ENCODE measurements at places on chromosomes 3 and 15. TPM values are rescaled to one million over a fixed set of nuclear protein-coding genes. Genes with fewer than 3 reads are reported as not detected.

DNA sequence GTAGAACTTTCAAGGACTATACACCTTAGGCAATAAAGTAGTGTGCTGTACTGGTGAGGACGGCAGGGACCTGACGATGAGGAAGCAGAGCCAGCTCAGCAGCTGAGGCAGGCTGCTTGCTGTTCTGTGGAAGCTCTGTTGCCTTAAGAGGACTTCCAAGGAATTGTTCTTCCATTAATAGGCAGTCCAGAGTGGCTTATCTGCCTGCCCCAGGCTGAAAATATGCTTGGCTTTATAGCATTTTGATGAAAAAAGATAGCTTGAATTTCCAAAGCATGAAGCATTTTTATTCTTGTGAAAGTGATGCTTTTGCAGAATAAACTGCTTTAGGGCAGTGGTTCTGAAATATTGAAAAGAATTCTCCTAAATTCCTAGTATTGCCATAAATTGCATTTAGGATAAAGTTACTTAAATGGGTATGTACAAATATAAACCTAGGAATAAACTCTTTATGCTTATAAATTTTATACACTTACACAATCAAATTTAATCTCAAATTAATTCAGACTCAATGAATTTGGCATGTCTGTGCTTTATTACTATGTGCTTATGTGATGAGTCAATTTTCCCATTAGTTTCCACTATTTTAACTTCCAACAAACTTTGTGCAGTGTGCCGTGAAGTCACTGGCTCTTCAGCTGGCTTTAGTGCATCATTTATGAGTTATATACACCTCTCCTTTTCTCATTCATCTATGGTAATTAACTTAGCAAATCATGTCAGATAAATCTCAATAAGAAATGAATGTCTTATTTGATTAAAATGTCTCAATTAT lies 231.0 kb upstream of the RASGRP1 start:
- DNase-seq = peak; percentile 68

DNA sequence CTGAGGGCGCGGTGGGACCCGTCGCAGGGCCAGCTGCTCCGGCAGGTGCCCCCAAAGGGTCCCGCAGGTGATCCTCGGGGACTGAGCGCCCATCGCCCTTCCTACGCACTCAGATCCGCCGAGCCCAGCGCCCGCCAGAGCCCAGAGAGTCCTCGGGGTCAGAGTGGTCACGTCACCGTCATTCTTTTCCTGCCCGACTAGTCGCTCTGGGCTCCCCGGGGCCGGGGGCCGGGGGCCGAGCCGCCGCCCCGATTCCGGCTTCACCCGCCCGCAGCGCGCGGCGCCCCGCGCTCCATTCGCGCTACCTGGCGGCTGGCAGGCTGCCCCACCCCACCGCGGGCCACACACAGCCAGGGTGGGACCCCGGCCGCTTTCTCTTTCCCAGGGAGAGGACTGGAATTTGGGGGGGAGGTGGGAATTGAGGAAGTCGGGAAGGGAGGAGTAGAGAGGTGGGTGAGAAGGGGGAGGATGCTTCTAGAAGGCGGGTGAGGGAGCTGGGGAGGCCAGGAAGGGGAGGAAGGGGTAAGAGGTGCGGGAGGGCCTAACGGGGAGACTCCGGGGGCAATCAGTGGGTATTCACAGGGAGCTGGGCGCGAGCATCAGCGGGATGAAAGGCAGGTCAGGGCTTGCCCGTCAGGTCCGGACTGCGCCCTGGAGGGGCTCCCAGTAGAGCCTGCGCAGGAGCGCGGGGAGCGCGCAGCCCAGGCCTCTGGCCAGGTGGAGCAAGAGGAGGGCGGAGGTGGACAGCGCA lies 36.1 kb upstream of the EPHB3 start:
- DNase-seq = no peak

TRAIP gene
- 6.6 TPM for total RNA-seq

DNA sequence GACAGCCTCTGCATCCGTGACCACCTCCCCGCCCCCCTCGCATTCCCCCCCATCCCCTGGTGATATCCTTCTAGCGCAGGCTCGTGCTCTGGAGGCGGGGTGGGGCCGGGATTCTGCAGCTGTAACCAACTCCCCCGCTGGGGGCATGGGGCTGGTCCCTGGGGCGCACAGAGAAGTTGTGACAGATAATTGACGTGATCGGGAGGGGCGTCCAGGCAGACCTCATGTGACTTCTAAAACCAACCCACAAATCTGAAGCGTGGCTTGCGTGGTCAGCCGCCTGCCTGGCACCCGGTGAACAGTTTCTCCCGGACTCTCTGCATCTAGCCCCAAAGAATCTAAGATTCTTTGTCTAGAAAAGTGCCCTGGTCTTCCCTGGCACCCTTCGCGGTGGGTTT lies 100.6 kb upstream of the IGF1R start:
- no peak for DNase-seq

HOMER2 gene
- 2.9 TPM for total RNA-seq

GRCh38 chr3:38598791-38599190 lies 50.7 kb downstream of the SCN5A start:
- DNase-seq = no peak

DNA sequence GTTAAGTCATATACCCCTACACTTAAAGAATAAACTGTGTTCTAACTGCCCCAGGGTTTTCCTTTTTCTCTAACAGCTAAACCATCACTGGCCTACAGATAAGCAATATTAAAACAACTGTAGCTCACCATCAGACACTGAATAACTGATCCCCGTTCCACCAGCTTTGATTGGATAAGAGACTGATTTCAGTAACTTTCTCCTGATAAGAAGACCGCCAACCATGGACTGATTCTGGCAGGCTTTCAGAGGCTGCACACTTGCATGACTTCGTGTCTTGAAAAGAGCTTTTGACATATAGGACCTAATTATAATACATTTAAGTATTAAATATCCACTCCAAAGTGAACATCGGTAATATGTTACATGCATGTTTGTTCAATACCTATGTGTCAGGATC lies 15.3 kb upstream of the CEP97 start:
- DNase-seq = no peak

GRCh38 chr3:8963137-8963853 lies at the start of gene RAD18:
Gene RAD18 (minus strand): TSS chr3:8963472. CDS start chr3:8963385, 87 bp downstream.
- DNase-seq = peak; percentile 82

- no peak for DNase-seq
Measured at GRCh38 chr3:39262846-39263245, 17.0 kb downstream of the CX3CR1 start.

- DNase-seq = no peak
Measured at GRCh38 chr3:19688767-19689166, 245.2 kb downstream of the EFHB start.

GRCh38 chr3:181739628-181740027 lies 27.9 kb downstream of the SOX2 start:
- no peak for DNase-seq

GABRB3 gene
- total RNA-seq = 5.2 TPM

DNA sequence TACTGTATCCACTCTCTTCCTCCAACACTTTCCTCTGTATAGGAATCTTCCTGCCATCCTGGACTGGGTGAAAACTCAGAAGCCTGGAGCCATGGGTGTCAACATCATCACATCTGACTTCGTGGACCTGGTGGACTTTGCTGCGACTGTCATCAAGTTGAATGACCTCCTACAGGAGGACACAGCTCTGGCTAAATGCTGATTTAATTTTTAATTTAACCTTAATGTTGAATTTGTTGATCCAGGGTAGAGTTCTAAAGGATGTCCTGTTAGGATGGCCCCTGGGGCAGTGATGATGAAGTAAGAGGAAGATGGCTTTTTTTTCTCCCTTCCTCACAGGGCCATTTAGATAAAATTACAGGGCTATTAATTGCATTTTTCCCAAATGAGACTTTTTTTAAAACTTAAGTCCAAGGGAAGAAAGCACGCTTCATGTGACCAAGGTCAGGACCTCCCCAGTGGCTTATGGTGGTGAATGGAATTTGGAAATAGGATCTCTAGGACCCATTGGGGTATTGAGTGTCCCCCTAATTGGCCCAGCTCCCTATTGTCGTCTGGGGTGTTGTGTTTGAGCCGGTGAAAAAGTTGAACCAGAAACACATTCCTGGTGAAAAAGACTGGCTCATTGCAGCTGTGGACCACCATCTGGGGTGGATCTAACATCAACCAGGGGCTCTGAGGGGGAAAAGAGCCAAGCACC lies 125.7 kb upstream of the ZBED2 start:
- no peak for DNase-seq

DNA sequence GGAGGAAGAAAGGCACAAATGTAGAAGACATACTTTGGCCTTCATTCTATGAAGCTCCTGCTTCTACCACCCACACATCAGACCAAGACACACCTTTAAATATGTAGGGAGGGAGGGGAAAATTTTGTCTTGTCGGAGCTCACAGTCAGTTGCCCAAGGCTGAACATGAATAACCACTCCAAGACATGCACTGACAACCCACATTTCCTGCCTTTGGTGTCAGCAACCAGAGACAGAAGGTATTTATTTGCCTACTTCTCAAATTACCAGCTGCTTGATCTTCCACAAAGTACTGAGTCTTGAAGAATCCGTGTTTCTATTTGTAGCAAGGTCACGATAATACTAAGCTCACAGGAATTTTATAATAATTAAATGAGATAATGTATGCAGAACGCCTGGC lies 169.7 kb downstream of the KCNMB2 start:
- DNase-seq = no peak

CYP8B1 gene
- not detected for total RNA-seq

- DNase-seq = peak; percentile 35
Measured at GRCh38 chr15:35437157-35437556, 108.8 kb downstream of the DPH6 start.

PIAS1 gene
- 26.6 TPM for total RNA-seq

DNA sequence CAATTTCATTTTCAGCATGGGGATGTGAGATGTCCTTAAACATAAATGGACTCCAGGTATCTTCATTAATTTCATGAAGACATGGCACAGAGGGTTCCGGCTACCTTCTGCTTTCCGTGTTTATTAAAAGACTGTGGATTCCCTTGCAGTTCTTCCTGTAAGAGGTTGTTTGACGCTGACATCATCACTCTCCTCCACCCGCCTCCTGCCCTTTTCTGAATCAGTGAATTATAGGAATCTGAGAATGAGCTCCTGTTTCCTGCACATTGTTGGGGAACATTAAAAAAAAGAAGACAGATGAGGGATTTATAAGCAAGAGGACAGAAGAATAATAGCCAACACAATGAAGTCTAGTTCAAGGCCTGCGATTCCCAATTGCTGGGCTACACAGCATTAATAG lies 191.3 kb downstream of the LPP start:
- no peak for DNase-seq

TMEM40 gene
- not detected for total RNA-seq

DNA sequence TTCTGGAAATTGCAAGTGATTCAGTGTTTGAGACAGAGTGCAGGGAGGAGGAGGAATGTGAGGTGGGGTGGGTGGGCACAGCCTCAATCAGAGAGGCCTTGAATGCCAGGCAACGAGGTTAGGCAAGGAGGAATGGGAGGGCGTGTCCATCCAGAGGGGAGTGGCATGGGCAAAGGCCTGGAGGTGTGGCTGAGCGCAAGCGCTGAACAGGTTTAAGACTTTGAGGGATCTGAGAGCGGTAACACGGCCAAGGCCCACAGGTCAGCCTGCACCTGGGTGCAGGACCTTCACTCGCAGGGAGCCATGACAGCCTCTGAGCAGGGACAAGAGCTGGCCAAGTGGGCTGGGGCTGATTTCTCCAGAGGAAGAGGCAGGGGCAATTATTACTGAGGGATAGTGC lies 125.9 kb downstream of the TPRA1 start:
- DNase-seq = no peak

GRCh38 chr15:65942436-65942835 lies 73.1 kb downstream of the RAB11A start:
- no peak for DNase-seq

DNA sequence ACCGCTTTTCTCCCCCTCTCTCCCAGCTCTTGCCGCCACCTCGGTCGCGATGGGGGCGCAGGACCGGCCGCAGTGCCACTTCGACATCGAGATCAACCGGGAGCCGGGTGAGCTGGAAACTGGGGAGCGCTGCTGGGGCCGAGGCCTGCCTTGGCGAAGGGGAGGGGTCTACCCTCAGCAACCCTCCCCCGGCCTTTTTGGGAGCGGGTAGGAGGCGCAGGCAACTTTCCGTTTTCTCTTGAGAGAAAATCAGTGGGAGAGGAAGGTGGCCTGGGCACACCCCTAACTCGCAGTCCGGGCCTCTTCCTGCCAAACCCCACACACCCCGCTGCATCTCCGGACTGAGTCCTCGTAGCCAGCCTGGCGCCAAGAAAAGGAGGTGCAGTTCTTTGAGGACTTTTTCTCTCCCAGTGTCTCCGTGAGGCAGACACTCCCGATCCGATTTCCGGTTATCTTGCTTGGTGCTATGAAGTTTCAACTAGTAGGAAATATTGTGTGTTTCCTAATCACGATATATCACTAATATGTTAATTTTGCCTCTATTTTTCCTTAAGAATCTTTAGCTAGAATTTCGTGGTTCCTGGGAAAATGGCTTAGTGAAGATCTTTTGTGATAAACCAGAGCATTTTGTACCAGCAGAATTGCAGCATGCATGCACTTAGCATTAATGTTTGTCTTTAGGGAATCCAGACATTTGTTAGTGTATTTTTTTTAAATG lies 631 bp downstream of the NKTR start:
- DNase-seq = peak; percentile 77

DNA sequence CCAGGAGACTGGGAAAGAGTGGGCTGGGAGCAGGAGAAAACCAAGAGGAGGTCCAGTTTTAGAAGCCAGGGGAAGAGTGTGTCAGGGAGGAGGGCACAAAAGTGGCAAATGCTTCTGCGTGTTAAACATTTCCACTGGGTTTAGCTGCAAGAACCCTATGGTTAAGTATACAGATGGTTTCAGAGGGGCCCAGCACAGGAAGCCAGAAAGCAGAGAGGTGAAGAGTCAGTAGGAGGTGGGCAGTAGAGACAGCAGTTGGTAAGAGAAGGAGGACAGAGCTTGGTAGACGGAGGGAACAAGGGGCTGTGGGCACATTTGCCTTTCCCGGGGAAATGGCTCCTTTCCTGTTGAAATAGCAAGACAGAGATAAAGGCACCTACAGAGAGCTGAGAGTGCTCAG lies 133.8 kb downstream of the EPHB1 start:
- DNase-seq = no peak

DNA sequence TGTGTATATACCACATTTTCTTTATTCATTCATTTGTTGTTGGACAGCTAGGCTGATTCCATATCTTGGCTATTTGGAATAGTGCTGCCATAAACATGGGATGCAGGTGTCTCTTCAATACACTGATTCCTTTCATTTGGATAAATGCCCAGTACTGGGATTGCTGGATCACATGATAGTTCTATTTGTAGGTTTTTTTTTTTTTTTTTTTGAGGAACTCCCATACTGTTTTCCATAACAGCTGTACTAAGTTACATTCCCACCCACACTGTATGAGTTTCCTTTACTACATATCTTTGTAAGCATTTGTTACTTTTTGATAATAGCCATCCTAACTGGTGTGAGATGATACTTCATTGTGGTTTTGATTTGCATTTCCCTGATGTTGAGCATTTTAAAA lies 437.7 kb downstream of the DIPK2A start:
- DNase-seq = no peak

GRCh38 chr15:81398910-81399551 lies 25.0 kb upstream of the TMC3 start:
- DNase-seq = no peak

LARP6 gene
- total RNA-seq = 126 TPM

GRCh38 chr15:54599386-54599785 lies 597.4 kb downstream of the RSL24D1 start:
- DNase-seq = no peak

IQCF5 gene
- not detected for total RNA-seq

AGBL1 gene
- not detected for total RNA-seq
